Sigmoid colon (tissue), 7 donors: ENCODE measurements at places on chromosomes 12 and 14. TPM values are rescaled to one million over a fixed set of nuclear protein-coding genes. Genes with fewer than 3 reads are reported as not detected.

GRCh38 chr12:52073531-52074381, 4.0 kb downstream of the ATG101 start:
- DNase-seq: no peak

DNA sequence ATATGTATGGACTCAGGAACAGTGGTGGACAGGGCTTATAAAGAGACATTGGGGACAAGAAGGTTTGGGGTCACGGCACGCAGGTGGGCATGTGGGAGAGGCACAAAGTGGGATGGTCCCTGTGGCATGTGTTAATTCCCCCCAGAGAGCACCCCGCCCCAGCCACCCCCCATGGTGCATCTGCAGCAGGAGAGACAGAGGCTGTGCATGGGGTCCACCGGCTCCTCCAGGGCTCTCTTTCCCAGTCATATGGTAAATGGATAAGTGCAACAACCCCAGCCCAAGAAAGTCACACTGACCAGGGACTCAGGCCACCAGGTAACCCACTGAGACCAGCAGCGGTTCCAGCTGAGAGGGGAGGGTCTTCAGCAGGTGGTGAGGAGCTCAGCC, 242.1 kb downstream of the BCL11B start:
- no peak for DNase-seq

Gene RNU4-1
- total RNA-seq: under 0.01 TPM

Gene CEP290
- 14.5 TPM for total RNA-seq

- no peak for DNase-seq
Measured at GRCh38 chr14:99573436-99574098, 30.4 kb downstream of the CCDC85C start.

DNA sequence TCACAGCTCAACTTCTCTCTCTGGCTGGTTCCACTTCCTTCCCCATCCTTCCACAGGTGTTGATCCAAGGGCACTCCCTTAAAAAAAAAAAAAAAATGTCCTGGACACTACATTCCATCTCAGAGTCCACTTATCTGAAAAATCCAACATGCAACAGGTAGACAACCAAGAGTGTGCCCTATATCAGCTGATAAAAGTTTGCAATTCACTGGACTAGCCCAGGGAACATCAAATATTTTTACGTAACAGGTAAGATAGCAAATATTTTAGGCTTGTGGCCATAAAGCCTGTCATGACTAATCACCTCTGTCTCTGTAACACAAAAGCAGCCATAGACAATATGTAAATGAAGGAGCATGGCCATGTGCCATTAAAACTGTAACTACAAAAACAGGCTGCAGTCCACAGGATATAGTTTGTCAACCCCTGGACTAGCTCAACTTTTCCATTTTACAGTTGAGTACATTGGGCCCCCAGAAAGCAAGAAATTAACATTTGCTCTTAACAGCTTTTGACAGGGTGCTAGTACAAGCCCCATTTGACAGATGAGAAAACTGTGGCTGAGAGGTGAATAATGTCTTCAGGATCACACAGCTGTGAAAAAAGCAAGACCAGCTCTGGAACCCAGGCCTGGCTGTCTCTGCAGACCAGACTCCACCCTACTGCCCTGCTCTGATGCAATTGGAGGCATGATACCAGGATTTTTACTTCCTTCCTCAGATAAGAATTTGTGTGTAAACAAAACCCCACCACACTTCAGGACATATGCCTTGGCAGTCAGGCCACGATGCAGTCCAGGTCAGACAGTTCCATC, 68.9 kb downstream of the CMKLR1 start:
- no peak for DNase-seq

Gene TC2N
- 48.2 TPM for total RNA-seq

GRCh38 chr12:113929312-113929989, 36.7 kb downstream of the RBM19 start:
- no peak for DNase-seq

DNA sequence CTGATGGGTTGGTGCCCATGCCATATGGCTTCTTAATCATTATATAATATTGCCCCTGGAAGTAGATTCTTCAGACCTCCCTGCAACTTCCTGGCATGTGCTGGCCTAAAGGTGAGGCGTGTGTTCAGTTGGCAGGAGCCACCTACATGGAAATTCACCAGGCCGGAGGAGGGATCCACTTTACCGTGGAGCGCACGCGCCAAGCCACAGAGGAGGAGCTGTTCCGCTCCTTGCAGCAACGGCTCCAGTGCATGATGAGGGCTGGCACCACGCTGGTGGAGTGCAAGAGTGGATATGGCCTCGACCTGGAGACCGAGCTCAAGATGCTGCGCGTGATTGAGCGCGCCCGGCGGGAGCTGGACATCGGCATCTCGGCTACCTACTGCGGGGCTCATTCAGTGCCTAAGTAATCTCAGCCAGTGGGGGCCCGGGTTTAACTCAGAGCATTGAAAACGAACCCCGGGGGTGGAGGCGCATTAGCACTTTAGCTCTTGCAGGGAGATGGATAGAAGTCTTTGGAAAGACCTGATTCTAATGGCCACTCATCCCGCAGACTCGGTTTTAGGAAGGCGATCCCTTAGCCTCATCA, 13.5 kb downstream of the AMDHD1 start:
- no peak for DNase-seq

Gene CMA1
- 1.2 TPM for total RNA-seq

Gene PHLDA1
- 3.6 TPM for total RNA-seq

DNA sequence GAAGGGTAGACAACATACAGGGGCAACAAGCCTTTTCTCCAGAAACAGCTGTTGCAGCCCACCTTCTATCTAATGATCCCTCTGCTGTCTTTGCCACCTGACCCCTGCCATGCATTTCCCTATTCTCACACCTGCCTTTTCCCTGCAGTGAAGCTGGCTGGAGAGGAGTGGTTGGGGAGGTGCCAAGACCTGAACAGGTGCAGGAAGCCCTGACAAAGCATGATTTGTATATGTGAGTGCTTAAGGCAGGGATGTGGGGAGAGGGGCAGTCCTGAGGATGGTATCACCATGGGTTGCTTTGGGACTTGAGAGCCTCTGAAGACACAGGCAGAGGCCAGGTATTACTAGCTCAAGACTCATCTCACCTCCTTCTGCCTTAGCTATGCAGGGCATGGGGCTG, 2.9 kb upstream of the PFDN5 start:
- DNase-seq: no peak

GRCh38 chr12:15662303-15662980, 126.7 kb downstream of the EPS8 start:
- DNase-seq: no peak

Gene HOXC13
- not detected for total RNA-seq

GRCh38 chr12:81588235-81589008, 170.7 kb downstream of the PPFIA2 start:
- no peak for DNase-seq

DNA sequence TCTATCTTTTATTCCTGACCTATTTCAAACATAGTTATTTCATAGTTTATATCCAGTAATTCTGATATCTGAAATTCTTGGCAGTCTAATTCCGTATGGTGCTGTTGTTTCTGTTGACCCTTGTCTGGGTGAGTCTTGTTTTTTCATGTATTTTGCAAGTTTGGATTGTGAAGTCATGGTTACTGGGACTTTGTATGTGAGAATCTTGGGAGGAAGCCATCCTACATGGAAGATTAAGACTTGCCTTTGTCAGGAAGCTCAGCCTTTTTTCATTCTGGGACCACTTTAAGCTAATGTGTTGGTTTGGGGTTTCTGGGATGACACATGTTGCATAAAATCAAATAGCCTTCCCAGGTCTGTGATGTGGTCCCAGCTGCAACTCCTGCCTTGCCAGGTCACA, 191.6 kb upstream of the E2F7 start:
- no peak for DNase-seq
